ENCODE measurements at places on chromosomes 13 and 19.

- DNase-seq, result no peak
Measured at GRCh38 chr13:99265162-99265800, 7.1 kb upstream of the GPR18 start.

DNA sequence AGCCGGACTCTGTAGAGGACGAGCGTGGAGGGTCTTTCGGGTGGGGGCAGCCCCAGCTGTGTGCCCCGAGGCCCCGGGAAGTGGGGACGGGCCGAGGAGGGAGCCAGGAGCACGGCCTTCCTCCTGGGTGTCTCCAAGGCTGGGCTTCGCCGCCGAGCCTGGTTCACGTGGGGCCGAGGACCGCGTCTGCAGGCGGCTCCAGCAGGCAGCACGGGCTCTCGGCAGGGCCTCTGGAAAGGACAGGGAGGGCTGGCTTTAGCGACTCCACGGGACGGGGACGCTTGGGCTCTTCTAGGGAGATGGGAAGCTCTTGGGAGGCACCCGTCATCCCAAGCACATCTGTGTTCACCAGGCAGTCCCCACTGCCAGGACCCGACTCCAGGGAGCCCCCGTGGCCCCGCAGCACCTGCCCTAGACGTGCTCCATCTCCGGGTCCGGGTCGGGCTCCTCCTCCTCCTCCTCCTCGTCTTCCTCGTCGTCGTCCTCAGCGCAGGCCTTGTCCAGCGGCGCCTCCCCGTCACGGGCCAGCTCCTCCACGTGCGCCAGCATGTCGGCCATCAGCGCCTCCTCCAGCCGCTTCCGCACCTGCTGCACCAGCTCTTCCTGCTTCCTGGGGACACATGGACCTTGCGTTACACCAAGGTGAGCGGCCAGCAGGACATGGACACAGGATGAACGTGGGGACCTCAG lies 9.9 kb upstream of the MEX3D start:
- no peak for DNase-seq

DNA sequence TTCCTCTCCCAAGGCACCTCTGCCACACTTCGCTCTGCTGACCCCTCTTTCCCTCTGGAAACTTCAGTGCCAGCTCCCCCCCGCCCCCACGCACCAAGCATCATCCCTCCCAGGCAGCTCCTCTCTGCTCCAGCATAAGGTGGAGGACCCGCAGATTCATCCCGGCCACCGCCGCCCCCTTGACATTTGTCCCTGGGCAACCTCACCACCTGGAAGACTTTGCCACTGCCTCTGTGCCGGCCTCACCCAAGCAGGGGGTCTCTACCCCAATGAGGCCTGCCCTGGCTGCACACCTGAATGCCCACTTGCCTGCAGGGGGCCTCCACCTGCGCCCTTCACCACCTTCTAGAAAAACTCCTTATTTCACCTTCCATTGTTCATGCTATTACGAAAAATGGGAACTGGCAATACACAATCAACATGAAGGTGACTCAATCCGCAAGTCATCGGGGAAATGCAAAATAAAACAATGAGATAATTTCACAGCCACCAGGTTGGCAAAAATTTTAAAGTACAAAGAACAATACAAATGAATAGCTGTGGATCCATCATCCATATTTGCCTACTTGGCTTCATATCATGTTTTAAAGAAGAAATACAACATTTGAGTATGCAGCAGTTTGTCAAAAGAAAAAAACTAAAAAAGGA lies 21.9 kb downstream of the CCNE1 start:
- DNase-seq, result no peak

- no peak for DNase-seq
Measured at GRCh38 chr19:7494416-7495098, 5.7 kb upstream of the PEX11G start.

DNA sequence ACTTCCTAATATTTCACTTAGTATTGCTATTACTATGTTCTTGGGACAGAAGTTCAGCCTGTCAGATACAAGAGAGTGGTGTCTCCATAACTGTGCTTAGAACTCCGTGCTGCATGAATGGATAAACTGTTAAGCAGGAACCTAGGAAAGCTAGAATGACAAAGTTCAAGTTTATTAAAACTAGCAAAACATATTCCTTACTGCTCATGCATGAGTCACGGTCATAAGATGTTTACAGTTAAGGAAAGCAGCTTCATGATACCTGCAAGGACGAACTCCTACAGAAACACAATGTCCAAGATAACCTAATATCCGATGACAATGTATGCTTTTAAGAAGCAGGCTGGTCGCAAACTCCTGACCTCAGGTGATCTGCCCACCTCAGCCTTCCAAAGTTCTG lies 6.0 kb upstream of the ZNF765 start:
- no peak for DNase-seq

DNA sequence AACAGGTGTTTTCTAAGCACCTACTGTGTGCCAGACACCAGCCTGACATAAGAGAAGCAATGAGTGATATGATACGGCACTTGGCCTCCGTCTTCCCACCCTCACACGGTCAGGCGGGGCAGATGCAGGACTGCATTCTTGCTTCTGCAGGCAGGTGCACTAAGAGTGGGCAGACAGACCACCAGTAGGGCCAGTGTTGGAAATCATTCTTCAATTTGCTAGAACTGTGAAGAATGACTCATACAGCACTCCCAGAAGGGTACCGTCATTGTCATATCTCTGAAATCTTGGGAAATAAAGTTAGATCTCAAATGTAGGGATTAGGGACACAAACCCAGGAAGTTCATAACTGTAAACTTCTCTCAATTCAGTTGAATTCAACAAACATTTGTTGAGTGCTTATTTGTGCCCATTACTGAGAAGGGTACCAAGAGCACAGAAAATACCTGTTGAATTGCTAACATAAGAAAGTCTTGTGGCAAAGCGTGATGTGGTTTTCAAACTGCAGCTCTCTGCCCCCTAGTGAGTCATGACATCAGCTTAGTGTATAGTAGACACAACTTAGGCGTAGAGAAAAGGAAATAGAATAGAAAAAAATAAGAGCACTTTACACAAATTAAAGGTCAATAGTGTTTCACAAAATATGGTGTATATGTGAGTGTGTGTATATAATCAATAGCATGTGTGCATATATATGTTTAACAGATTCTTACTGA lies 76.1 kb downstream of the TEX26 start:
- no peak for DNase-seq

- no peak for DNase-seq
Measured at GRCh38 chr19:823565-824121, 1.9 kb upstream of the PLPPR3 start.

GRCh38 chr19:20423381-20424197 lies 142.0 kb downstream of the ZNF737 start:
- no peak for DNase-seq

DNA sequence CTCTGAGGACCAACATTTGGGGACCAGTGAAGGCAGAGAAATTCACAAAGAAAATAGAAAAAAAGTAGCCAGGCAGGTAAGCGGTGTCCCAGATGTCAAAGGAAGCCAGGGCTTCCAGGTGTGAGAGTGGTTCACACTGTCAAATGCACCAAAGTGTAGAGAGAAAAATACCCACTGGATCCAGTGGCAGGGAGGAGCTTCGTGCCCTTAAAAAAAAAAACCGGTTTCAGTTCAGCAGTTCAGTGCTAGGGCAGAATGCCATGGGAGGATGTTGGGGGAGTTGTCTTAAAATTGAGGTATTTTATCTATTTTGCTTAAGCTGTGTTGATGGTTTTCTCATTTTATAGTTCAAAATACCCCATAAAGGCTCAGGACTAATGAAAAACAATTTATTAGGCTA lies 47.8 kb upstream of the C1QTNF9 start:
- no peak for DNase-seq

DNA sequence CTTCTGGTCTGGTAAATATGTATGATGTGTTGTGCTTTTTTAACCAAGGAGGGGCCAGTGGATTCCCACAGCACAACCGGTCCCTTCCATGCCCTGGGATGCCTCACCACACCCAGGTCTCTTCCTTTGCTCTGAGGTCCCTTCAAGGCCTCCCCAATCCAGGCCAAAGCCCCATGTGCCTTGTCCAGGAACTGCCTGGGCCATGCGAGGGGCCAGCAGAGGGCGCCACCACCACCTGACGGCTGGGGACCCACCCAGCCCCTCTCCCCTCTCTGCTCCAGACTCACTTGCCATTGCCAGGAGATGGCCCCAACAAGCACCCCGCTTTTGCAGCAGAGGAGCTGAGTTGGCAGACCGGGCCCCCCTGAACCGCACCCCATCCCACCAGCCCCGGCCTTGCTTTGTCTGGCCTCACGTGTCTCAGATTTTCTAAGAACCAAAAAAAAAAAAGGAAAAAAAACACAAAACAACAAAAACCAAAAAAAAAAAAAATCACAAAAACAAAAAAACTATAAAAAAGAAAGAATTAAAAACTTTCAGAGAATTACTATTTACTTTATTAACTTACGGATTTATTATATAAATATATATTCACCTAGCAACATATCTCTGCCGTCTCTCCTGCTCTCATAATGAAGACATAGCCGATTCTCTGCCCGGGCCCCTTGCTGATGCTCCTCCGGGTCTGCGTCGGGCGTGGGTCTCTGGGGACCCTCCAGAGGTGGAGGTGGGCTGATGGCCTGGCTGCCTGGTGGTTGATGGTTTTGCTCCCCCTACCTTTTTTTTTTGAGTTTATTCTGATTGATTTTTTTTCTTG lies 14.4 kb downstream of the CAPN12 start:
- no peak for DNase-seq

DNA sequence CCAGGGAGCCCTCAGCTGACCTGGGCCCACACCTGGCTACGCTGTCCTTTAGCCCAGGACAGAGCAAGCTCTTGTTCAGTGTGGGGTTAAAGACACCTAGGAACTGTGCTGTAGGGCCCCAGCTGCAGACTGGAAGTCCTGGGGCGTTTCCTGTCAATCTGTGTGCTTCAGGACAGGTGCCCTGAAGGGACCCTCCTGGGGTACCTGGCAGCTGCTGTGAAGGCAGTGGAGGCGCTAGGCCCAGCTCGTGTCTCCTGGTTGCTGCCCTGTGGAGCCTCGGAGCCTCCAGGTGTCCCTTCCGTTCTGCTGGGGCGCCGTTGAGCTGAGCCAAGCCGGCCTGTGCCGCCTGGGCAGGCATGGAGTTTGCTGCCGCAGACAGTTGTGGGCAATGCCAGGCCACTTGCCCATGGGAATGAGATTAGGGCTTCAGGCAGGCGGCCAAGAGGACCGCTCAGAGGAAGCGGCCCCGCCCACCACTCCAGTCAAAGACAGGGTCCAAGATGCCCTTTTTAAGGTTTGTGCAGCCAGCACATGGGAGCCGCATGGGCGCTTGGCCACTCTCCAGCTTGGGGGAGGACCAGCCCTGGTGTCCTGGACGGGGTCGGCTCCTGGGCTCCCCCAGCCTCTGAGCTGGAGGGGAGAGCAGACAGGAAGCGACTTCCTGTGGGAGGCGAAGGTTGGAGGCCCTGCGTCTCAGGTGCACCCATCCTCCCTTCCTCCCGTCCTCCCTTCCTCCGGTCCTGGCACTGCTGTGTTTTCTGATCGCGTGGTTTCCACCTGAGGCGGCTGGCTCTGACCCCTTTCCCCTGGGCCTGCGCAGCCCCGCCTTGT lies 4.0 kb downstream of the PTBP1 start:
- DNase-seq, result no peak

DNA sequence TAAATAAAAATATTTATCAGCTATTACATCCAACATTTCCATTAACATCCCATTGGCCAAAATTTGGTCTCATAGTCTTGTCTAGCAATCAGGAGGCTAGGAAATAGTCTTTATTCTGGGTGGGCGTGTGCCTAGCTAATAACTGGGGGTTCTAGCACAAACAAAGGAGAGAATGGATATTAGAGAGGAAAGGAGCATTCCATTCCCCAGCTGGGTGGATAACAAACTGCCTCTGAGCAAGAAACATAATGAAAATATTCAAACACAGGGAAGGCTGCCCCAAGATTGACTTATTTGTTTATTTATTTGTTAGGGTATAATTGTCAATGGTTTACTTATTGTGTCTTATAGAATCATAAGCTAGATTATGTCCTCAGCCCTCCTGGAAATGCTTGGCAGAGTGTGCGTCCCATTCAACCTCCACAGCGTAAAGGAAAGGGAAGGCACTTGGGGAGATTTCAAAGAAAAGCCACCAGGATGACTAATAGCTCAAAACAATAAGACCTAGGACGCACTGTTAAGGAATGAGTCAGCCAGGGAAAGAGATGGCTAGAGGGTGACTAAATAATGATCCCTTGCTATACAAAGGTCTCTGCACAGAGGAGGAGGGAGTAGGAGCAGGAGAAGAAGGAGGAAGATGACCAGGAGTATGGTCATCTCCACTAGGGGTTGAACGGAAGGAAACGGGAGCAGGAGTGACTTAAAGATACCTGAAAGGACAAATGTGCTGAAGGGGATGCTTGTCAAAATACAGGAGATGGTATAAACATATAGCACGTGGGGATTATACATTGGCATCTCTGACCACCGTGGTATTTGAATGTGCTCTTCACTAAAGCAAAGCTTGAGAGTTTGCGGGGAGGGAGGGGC lies 23.5 kb upstream of the USP12 start:
- DNase-seq, result no peak

DNA sequence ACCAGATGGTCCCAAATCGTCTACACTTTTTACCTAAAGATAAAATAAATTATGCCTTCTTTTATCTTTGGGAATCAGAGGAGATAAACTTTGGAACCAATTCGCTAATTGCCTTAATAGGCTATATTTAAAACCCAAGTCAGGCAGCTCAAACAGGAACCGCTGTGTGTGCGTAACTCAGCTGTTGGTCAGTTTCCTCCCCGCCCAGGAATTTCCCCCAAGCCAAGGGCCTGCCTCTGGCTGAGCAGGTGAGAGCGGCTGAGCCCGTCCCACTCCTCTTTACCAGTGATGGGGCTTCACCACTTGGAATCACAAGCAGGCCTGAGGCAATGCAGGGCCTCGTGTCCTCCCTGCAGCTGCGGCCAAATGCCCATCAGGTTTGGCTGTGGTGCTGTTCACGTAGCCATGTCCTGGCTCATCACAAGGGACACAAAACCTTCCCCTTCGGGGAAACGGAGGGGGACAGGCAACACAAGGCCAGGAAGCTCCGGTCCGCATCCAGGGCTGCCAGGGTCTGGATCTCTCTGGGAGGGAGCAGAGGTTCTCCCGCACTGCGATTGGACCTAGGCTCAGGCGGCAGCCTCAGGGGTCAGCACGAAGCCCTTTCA lies 503 bp upstream of the SLC7A9 start:
- no peak for DNase-seq

DNA sequence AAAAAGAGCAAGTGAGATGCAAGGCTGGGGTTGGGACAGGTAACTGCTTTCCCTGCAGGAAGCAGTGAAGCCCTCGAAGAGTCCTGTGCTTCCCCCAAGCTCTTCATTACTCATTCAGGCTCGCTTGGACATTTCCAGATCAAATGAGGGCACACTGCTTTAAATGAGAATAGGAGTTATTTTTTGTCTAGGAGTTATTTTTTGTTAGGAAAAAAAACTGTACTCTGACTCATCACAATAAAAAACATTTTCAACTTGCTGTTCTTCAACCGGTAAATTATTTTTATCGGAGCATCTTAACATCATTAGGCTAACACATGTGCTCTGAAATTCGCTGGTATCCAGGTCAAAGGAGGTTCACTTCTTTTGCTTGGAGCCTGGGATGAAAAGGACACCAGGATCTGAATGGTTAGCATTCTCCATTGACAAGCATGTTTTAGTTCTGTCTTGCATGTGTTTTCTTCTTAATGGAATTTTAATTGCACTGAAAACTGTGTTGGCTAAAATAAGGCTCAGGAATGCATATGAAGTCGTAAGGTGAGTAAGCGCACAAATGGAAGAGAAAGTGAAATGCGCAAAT lies 80.7 kb upstream of the STK24 start:
- DNase-seq, result no peak
